Muscle of back (tissue), 13 donors: ENCODE measurements at places on chromosomes 3 and 15. TPM values are rescaled to one million over a fixed set of nuclear protein-coding genes. Genes with fewer than 3 reads are reported as not detected.

The SAMD7 gene
- polyA plus RNA-seq: not detected

The CHMP2B gene
- polyA plus RNA-seq: 26.9 TPM

The CSNK1G1 gene
- polyA plus RNA-seq: 9.5 TPM

The CFAP44 gene
- 4.9 TPM for polyA plus RNA-seq

The LMLN gene
- 3.7 TPM for polyA plus RNA-seq

The PLSCR2 gene
- polyA plus RNA-seq: not detected

The ZXDC gene
- 27.7 TPM for polyA plus RNA-seq

DNA sequence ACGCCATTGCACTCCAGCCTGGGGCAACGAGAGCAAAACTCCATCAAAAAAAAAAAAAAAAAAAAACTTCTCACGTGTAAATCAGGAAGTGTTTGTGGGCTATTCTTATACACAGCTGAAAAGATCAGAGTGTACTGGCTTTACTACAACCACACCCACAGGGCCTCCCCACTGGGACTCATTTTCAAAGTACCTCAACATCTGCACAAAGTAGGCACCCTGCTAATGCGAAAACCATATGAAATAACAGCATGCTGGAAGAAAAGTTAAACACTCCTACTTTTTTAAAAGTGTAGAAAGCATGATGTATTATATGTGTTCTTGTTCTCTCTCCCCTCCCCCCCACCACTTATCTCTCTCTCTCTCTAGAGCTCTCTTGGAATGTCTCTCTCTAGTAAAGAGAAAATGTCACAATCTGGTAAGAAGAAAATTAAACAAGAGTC is 11.1 kb downstream of the UACA start:
- no peak for DNase-seq

GRCh38 chr3:24678021-24678420 is 183.4 kb upstream of the THRB start:
- no peak for DNase-seq

DNA sequence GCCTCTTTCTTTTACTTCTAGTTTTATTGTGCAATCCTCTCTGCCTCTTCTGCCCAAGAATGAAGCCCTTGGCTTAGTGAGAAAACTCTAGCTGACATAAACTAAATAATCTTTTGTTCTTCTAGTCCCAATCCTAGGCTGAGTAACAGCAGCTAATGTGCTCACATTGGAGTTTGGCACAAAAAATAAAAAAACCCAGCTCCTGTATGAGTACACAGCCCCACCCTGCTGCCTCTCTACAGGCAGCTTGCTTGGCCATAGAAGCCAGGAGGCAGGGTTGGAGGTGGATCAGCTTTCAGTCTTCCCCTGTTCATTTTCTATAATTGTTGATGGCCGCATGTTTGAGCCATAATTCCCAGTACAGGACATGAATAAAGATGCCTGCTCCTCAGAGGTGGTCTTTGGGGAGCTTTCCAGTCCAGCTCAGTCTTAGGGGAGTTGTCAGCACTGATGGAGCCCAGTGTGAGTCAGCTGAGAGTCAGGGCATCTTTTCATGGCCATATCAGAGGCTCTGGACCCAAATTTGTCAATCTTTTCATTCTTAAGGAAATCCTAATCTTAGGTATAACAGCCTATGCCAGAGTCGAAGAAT is 46.7 kb downstream of the RTP1 start:
- no peak for DNase-seq

DNA sequence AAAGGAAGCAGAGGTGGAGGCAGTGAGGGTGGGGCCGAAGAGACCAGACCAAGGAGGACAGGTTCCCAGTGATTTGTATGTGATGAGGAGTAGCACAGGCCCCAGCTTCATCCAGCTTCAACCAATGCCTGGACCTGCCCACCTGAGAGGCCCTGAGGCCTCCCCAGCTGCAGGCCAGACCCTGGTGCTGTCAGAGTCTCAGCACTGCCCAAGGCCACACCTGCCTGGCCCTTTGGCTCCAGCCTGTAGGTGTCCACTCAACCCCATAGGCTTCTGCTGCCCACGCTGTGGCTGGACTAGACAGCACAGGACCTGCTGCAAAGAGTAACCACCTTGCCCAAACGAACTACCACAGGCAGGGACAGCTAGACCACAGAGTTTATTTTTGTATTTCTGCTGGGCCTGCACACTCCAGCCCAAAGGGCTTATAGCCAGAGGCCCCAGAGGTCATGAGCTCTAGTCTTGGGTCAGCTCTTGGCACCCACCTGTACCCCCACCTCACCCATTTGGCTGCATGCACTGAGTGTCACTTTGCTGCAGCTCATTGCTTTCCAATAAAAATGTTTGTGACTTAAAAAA is 81.9 kb upstream of the CDV3 start:
- no peak for DNase-seq

DNA sequence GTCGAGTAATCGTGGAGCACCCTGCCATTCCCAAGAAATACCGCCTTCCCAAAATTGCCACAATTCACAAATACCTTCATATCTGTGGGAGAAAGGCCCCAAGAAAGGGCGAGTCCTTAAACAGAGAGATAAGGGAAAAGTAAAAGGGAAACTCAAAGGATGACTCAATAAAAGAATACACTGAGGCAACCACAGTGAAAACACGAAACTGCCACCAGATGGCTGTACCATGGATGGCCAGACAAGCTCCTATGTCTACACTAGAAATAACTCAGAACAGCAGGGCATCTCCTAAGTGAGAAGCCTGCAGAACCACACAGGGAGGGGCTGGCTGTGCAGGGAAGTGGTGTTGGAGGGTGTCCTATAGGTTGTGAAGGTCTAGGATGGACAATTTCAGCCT is 25.0 kb downstream of the SRGAP3 start:
- DNase-seq: no peak

- DNase-seq: no peak
These were observed 9.9 kb upstream of the ZBED2 start for GRCh38 chr3:111605018-111605417.

DNA sequence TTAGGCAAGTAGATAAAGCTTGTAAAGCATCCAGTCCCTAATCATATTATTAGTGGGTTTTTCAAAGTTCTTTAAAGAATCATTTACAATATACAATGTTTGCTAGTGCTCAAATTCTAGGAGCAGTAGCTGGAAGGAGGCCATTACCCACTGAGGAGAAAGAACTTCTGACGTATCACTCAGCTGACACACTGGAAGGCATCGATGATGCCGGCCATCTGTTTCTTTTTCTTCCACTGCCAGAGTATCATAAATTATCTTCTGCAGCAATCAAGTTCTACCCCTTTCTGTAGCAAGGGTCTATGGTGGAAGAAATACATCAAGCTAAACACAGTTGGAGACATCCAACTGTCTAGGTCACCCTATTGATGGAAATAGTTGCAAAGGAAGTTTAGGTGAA is 243.2 kb upstream of the LRRN1 start:
- DNase-seq: no peak

DNA sequence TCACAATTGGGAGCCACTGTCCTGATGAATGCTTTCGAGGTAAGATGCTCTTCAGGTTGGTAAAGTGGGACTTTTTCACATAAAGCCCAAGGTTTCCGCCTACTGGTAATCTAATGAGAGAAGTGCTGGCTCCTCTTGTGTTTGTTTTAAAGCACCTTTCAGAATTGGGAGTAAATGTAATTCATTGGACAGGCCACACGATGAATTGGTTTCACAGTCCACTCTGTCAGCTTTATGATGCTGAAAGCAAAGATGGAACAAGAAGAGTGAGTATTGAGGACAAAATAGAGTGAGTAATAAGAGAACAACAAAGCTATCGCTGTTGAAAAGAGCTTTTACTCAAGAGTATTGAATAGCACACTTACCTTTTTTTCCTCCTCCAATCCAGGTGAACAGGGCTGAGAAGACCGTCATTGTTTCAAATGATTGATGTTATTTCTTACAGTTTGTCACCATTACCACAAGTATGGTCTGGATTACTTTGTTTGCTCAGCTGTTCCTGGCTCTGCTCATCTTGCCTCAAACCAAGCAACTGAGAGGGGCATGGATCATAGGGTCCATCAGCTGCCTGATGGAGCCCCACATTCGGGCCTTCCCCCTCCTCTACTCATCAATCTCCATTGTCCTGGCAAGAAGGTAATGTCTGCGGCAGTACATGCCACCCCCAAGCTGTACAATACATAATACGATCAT is 136.1 kb upstream of the CNTN4 start:
- no peak for DNase-seq

- DNase-seq: peak; percentile 31
These were observed 462.1 kb downstream of the MFSD1 start for GRCh38 chr3:159263750-159264553.

GRCh38 chr3:10332481-10333348 is 11.8 kb upstream of the SEC13 start:
- DNase-seq: no peak

DNA sequence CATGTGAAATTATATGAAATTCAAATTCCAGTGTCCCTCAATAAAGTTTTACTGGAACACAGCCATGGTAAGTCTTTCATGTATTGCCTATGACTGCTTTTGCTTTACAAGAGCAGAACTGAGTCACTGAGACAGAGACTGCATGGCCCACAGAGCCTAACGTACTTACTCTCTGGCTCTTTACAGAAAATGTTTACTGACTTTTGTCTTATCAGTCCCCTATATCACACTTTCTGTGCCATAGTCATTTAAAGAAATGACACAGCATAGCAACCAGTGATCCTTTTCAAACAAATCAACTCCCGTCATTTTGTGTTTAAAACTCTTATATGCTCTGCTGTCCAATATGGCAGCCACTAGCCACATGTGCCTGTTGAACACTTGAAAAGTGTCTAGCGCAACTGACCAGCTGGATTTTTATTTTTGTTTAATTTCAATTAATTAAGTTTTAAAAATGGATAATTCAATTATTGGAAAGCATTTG is 129.7 kb upstream of the CDIN1 start:
- no peak for DNase-seq

- DNase-seq: no peak
These were observed 51.7 kb upstream of the AMOTL2 start for GRCh38 chr3:134425943-134426342.

DNA sequence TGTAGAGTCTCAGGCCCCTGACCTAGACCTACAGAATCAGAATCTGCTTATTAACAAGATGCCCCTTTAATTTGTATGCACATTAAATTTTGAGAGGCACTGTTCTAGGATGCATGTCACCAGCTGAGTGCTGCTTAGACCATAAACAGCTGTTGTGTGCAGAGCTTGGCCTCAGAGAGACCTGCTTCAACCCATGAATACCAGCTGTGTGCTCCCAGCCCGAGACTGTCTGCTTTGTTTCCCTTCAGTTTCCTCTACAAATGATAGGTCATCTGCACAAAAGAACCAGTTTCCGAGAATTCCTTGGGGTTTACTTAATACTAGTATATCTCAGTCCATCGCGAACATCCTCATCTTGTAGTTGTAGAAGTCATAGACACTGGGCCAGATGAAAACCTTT is 158.5 kb upstream of the PFN2 start:
- DNase-seq: no peak

- no peak for DNase-seq
These were observed 37.6 kb upstream of the FBN1 start for GRCh38 chr15:48682942-48683651.

DNA sequence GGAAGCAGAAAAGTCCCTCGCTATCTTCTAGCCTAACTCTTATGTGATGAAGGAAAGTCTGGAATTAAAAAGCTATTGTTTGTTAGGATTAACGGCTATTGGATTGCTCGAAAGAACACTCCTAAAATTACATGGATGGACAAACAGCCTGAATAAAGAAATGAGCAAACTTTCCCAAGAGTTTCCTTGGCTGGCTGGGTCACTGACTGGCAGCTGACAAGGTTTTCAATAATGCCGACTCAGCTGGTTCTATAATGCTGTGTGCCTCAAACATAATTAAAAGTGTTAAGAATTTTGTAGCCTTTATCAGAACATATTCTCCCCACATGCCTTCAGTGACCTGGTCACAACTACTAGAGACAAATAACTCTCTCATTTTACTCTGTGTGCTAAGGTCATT is 142.9 kb upstream of the ADAMTS9 start:
- no peak for DNase-seq

DNA sequence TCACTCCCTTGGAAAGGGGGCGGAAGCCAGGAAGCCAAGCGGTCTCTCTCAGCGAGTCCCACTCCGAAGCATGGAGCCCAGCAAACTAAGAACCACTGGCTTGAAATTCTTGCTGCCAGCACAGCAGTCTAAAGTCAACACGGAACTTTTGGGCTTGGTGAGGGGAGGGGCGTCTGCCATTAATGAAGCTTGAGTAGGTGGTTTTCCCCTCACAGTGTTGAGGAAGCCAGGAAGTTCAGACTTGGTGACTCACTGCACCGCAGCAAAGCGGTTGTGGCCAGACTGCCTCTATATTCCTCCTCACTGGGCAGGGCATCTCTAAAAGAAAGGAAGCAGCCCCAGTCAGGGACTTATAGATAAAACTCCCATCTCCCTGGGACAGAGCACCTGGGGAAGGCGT is 665.4 kb upstream of the CBLB start:
- no peak for DNase-seq

- no peak for DNase-seq
These were observed 1.1 kb downstream of the GPR27 start for GRCh38 chr3:71754610-71755253.

GRCh38 chr3:184167786-184168185 is 6.9 kb upstream of the AP2M1 start:
- no peak for DNase-seq

DNA sequence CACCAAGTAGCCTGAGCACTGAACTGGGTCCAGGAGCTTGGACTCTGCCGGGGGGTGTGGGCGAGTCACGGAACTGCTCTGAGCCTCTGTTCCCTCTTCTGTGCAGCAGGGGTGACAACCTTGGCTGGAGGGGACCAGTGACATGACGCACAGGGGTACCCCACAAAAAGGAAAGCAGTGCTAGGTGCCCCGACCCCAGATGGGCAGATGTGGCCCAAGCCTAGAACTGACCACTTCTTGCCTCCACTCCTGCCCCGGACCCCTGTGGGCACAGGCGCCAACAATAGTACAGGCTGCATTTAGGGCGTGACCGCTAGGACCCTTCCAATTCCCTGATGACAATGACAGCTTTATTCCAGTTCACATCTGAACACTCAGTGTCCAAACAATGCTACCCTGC is 255.9 kb upstream of the LYSMD4 start:
- no peak for DNase-seq

DNA sequence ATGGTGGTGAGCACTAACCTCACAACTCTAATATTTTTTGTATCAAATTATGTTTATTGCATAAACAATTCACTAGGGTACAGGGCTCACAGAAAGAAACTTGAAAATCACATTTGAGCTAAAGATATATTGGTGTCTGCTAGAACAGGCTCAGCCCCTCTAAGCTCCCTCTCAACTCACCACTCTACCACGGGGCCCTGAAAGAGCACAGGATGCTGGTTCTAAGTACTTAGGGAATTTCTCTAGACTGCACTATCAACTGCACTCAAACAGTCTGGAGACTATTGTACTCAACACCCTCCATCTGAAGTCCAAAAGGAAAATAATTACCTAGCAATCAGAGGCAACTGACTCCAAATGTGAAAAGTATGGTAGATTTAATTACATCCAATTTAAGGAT is 98.7 kb upstream of the STRIT1 start:
- no peak for DNase-seq

DNA sequence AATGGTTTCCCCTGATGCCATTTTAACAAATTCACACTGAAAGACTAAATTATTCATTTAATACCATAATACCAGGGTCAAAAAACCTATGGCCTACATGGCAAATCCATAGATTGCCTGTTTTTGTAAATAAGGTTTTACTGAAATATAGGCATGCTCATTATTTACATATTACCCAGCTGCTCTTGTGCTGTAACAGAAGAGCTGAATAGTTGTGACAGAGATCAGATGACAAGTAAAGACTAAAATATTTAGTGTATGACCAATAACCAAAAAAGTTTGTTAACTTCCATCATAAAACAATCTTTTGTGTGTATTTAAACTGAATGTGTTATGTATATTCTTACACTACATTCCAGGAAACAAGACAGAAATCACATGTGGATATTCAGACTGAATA is 60.2 kb downstream of the DENND4A start:
- no peak for DNase-seq

GRCh38 chr3:61438253-61439121 is 122.9 kb upstream of the PTPRG start:
- no peak for DNase-seq
